ENCODE measurements at places on chromosomes 5 and 9.

DNA sequence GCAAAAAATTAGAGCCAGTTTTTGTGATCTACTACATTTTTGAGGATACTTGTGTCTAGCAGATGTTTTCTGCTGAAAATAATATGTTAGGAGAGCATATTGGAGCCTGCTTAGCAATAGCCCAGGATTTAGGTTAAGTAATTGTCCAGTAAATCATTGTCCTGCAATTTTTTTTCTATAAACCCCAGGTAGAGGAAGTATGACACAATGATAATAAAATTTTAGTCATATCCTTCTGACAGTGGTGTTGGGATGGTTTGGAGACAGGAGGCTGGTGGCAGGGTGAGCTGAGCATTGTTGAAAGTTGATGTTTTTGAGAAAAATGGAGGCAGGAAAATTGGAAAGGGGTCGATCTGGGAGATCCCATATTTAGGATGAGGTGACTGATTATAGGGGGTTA is 3.5 kb downstream of the SNCAIP start:
- DNase-seq = no peak

GRCh38 chr5:59785676-59786333 is 107.7 kb downstream of the PDE4D start:
- no peak for DNase-seq

- DNase-seq = peak; percentile 33
Observed at GRCh38 chr5:116137544-116138378, 52.9 kb downstream of the COMMD10 start.

DNA sequence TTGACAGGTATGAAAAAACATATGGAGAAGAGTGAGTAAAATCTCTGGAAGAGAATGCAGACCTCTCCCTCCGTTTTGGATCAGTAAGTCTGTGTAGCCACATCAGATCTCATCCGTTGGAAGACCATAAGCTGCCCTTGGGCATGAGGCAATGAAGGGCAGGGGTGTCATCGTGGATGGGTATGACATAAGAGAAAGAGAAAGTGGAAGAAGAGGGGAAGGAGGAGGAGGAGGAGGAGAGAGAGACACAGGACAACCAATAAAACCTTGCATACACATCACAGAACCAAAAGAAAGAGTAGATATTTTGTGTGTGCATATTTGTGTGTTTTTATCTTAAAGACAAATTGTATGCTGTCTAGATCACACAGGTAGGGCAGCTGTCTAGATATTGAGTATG is 50.7 kb downstream of the PRRC1 start:
- no peak for DNase-seq

GRCh38 chr5:63170486-63170885 is 591.9 kb downstream of the LRRC70 start:
- DNase-seq = no peak

DNA sequence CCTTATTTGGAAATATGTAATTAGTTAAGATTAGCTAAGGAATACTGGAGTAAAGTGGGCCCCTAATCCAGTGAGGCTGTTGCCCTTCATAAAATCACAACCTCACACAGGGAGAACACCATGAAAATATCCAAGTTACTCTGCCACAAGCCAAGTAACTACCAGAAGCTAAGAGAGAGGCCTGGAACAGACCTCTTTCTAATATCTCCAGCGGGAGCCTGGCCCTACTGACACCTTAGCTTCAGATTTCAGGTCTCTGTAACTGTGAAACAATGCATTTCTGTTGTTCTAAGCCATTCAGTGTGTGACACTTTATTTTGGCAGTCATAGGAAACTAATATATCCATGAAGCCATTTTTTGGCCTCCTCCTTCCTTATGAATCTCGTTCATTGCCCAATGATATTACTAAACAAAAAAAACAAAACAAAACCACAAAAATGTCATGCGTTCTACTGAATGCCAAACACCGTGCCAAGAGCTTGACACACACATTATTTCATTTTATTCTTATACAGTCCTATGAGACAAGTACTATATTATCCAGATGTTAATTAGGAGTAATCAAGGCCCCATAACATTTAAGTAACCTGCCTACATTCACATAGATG is 699.0 kb downstream of the MAT2B start:
- DNase-seq = peak; percentile 51

- no peak for DNase-seq
Observed at GRCh38 chr5:173778152-173778782, 109.9 kb upstream of the CPEB4 start.

DNA sequence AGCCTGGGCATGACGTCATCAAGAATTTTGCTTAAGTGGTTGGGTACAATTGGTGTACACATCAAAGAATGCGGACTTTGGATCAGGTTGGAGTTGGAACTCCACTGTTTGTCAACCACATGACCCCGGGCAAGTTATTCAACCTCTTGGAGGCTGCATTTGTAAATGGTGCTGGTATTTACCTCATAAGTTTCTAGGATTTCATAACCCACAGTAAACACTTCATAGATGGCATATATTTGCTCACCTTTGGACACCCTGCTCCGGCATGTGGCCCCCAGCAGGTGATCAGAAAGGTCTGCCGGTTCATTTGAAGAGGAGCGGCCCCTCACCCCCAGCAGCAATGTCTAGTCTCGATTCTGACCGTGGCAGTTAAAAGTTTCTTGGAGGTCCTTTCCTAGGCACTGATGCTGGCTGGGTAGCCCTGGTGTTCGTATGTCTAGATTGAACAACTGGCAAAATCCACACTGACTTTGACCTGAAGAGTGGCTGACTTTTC is 60.6 kb downstream of the IL6ST start:
- DNase-seq = no peak

- DNase-seq = no peak
Observed at GRCh38 chr9:127841087-127841835, 13.2 kb downstream of the ENG start.

Measured in amniotic stem cell (primary cell).